ENCODE measurements at places on chromosomes 1 and 21.
A peak's percentile ranks its signal among the peaks of the same experiment; 100 is the strongest.

- DNase-seq = no peak
Observed at GRCh38 chr1:103514920-103515503, 10.5 kb upstream of the RNPC3 start.

DNA sequence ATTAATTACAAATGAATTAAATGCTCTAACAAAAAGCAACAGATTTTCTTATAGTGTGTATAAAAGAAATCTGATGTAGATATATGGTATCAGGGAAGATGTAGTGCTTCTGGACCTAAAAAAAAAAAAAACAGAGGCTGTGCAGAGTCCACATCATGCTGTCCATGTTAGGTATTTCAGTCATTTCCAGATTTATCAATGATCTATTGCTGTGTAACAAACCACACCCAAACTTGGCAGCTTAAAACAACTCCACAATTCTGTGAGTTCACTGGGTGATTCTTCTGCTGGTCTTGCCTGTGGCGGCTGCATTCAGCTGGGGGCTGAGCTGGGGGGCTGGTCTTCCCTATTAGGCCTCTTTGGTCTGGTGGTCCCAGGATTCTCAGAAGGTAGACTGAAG lies 52.3 kb upstream of the C1orf146 start:
- no peak for DNase-seq

GRCh38 chr1:234907940-234908405 lies 220.7 kb downstream of the TOMM20 start:
- no peak for DNase-seq

GRCh38 chr1:16468558-16468957 lies 28.0 kb downstream of the NECAP2 start:
- DNase-seq = no peak

DNA sequence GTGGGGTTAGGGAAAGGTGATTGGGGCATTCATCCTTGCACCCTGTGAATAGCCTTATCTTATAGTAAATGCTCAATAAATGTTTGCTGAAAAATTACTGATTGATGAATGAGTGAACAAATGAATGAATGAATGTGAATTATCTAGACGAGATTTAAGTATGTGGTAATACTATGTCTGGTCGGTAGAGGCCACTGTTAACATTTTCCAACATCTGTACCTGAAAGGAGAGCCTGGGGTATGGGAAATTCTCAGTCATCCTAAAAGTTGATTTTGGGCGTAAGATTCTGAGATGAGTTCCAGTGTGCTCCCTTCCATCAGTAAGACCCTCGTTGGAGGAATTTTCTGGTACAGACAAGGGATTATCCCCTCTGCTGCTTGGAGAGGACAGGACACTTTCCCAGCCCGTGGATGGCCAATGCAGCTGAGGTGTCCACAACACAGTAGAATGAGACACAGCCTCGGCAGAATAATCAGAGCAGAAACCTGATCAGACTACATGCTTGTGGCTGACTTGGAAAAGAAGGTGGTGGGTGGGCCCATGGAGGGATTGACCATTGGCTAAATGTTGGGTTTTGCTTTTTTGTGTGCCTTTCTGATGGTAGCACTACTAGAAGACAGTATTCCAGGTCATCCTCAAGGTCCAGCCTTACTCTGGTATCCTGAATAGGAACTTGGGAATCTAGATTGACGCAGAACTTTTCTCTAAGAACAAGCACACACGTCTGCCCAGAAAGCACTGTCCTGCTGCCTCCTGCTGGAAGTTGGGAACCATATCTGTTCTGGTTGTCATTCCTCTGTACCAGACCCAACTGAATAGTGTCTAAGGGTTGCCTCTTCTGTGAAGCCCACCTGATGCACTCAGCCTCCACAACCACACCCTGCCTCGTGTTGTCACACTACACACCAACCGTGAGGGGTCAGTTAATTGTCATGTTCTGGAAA lies 262.0 kb downstream of the TNR start:
- DNase-seq = no peak

DNA sequence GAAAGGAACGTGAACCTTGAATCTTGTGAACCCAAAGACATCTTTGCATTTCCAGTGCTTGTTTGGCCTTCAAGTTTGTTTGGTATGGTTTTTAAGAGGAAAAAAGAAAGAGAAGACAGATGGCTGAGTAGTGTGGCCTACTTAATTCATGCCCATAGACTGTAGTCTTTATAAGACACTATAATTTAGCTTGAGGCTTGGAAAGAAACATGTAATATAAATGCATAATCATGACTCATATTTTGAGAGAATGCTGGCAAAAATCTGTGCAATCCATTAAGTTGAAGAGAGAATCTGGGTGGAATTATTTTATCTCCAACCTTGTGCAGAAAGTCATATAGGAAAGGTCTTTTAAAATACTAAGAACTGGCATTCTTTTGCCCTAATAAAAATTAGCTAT lies 179.3 kb downstream of the SIPA1L2 start:
- no peak for DNase-seq

DNA sequence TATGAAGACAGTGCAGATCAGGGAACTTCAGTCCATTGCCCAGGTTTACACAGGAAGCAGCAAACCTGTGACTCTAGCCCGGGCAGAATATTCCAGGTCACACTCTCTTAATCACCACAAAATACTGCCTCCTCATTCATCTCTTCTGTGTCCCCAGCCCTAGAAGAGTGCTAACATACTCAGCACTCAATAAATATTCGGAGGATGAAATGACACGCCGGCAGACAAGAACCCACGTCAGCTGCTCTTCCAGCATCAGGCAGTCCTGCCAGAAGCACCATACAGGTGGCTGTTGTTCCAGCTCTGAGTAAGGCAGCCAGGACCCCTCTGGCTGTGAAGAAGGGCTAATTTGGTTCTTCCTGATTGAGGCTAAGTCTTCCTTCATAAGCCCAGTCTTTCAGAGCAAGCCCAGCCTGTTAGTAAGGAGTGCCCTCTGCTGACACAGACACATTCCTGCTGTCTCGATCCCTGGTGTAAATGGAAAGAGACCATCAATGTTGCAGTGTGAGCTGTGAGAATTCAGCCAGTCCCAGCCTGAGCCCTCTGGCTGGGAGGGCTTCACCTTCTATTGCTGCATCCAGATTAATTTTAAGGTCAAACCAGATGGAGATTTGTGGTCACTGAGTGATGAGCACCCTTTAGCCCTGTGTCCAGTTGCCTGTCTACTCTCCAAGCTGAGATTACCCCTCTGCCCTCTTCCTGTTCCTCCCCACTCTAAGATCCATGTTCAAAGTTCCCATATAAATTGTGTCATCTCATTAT lies 45.0 kb upstream of the KIRREL1 start:
- DNase-seq = no peak

DNA sequence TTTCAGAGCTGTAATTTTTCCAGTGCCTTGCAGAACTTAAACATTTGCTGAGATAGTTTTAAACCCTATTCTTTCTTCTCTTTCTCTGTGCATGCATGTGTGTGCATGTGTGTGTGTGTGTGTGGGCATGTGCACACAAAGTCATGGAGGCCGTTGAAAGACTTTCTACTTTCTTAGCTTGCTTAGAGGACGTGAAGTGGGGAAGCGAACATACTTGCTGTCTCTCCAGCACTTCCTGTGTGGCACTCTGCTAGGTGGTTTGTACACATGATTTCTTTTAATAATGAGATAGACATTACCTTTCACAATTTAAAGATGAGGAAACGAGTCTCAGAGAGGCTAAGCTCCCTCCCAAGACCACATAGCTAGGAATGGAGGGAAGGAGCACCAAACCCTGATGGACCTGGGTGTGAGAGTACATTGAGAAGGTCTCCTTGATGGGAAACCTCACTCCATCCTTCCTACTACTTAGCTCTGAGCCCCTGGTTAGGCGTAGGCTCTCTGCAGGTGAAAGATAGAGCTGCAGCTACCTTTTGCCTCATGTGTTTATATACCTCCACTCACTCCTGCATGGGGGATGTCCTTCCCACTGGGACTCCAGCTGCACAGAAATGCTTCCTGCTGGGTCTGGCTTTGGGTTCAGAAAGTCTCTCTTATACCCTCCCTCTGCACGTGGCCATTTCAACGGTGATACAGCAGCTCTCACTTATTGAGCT lies 101.9 kb upstream of the USP24 start:
- DNase-seq = no peak

- no peak for DNase-seq
Observed at GRCh38 chr1:192732787-192733186, 76.1 kb upstream of the RGS2 start.

DNA sequence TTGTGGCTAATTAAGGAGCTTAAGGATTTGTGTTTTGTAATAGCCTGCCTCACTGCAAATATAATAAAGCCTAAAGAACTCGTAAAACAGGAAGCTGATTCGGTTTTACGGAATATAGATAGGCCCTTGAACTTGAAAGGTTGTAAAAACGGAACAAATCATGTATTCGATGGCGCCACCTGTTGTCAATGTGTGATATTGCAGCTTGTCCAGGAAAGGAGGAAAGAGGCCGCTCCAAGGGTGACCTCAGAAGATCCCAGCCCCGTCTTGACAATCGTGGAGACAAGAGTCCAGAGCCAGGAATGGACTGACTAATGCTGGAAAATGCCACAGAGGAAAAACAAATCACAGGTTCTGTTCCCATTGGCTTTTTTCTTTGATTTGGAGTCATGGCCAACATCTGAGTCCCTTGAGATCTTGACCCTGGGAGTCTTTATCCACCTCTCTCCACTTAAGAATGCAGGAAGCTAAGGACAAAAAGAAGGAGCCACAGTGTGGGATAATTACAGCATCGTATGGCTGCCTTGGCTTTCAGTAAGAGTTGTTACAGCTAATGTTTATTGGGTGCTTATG lies 7.0 kb upstream of the IGSF21 start:
- DNase-seq = no peak

GRCh38 chr1:3114846-3115245 lies 45.8 kb downstream of the PRDM16 start:
- DNase-seq = no peak

DNA sequence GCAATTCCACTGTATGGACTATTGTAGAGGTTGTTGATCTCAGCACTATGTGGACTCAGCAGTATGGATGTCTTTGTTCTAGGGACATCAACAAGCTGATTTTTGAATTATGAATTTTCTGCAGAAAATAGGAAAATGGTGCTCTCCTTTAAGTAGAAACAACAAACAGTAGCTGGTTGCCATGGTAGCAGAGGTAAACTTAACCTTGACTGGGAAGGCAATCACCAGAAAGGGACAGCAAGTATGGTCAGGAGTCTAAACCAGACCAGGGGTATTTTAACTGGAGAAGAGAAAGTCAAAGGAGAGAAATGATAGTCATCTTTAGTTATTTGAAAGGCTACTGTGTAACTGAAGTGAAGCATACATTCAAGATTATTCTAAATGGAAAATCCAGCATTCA lies 22.3 kb downstream of the WLS start:
- DNase-seq = no peak

- no peak for DNase-seq
Observed at GRCh38 chr1:26583646-26584485, 54.3 kb downstream of the RPS6KA1 start.

GRCh38 chr1:18661404-18662285 lies 31.0 kb downstream of the PAX7 start:
- no peak for DNase-seq

DNA sequence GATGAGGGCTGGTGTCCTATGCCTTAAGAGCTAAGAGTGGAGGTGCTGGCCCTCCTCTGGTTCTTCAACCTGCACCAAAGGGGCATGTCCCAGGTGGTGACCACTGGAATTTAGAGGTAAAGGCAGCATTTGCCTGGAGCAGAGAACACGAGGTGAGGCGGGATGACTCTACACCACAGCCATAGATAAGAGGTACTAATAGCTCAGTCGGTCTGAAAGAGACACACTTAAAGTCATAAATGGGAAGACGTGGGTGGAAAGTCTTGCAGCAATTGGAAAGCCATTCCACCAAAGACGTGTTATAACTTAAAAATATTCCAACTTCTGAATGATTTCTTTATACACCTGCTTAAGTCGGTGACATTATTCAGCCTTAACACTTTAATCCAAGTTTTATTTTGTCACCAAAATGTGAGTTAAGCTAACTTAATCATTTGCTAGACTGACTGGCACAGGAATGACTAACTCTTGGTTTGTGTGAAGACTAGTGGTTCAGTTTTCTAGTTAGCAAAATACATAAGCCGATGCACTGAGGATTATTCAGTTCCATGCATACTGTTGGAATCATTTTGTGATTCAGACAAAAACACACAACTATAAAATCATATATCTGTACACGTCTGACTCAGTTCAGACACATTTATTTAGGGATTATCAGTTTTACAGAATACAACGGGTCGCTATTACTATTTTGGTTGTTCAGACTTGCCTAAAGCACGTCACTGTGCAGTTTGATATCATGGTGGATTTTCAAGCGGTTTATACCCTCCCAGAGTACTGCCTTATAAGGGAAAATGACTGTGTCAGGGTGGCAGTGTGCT lies 4.6 kb upstream of the ETS2 start:
- DNase-seq = no peak

- no peak for DNase-seq
Observed at GRCh38 chr1:46474570-46474969, 15.1 kb upstream of the DMBX1 start.

GRCh38 chr1:86913399-86913895 lies 479 bp downstream of the SELENOF start:
- peak; percentile 5 for DNase-seq

- DNase-seq = no peak
Observed at GRCh38 chr1:96185181-96185580, 536.4 kb upstream of the PTBP2 start.

- DNase-seq = no peak
Observed at GRCh38 chr1:206856674-206857464, 8.6 kb upstream of the IL20 start.

GRCh38 chr1:220761688-220762427 lies 13.7 kb downstream of the MTARC2 start:
- DNase-seq = no peak

- no peak for DNase-seq
Observed at GRCh38 chr1:117760069-117760468, 154.2 kb downstream of the TENT5C start.

GRCh38 chr1:23216771-23217420 lies 406 bp downstream of the HTR1D start:
- peak; percentile 4 for DNase-seq

GRCh38 chr1:167676205-167676915 lies 45.4 kb upstream of the MPZL1 start:
- no peak for DNase-seq

DNA sequence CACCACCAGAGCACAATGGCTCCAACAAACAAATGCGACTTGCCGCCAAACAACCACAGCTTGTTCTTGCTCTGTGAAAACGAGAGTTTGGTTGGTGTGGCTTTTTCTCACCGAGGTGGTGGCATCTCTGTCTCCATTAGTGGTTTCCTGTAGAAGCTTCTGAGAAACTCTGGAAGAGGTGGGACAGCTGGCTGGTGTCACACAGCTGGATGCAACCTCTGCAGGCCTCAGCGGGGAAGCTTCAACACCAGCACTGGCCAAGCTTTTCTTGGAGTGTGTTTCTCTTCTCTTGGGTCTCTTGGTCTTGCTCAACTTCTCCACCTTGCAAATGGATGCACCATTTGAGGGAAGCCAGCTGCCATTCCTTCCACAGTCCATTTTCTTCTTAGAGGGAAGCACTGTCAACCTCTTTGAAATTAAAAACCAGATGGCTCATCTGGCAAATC lies 124.8 kb downstream of the KCNN3 start:
- DNase-seq = no peak

DNA sequence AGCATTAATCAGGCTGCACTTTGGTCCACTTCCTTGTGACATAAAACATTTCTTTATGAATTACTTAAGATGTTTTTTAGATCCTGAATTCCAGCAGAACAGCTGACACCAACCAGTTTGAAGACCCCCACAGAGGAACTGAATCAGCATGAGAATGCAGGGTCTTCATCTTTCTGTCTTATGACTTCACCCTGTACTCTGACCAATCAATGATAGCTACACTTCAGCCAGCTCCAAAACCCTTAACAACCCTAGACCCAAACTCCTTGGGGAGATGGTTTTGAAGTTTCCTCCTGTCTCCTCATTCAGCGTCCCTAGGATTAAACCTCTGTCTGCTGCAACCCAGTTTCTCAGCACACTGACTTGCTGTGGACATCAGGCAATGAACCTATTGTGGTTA lies 175.0 kb downstream of the CTH start:
- DNase-seq = no peak
